ENCODE measurements at places on chromosomes 3 and 15.

GRCh38 chr3:111968319-111969054 is 10.3 kb upstream of the ABHD10 start:
- DNase-seq, result no peak

DNA sequence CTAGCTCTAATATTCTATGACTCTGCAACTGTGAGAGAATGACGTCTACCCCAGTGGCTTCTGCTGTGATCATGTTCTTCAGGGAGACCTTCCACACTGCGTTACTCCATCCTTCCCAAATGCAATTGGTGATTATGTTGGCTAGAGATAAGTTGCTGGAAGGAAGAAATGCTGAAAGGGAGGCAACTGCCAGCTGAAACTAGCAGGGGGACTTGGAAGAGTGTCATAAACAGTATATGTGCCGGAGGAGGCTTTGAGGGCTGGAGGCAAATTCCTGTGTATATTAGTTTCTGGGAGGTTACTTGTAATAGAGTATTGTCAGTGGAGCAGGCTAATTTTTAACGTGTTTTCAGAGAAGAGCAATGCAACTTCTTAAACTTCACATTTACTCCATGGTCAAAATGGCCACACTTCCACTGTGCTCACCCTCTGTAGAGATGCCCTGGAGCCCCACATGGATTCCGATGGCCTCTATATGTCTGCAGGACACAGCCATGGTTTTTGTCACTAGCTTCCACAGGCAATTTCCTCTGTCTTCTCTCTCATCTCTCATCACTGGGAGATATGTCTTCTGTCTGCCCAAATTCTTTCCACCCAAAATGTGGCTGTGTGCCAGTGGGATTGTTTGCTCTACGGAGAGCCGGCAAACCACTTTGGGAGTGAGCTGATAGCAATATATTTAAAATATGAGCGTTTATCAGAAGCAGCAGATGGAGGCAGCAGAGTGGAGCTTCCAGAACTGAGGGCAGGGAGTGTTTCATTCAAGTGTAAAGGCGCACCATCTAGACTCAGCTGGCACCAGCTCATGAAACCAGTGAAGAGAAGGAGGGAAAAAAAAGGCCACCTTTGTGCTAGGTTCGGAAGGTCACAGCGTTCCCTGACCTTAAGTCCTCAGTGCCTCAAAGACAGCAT is 13.3 kb upstream of the CD47 start:
- DNase-seq, result no peak

- DNase-seq, result no peak
Observed at GRCh38 chr3:151421938-151422337, 37.4 kb upstream of the P2RY12 start.

DNA sequence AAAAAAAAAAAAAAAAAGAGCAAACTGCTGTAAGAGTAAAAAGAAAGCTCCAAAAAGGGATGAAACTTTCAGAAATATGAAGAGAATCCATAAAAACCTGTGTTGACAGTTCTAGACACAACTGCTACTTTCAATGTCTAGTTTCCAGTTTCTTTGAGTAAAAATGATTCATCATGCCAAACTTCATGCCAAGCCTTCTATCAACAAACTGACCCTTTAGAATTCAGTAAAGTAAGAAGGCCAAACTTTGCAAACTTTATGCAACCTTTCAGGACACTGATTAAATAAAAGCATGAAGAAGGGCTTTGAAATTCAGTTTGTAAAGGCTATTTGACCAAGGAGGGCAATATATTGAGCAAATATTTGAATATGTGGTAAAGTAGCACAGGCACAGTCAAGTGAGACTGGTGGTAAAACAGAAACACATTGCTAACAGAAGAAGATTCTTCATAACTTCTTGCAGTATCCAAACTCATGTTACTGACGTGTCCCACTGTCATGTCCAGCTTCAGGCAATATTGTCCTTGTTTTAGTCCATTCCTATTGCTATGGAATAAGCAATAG is 56.3 kb upstream of the CFAP20DC start:
- no peak for DNase-seq

- no peak for DNase-seq
Observed at GRCh38 chr15:38994310-38994709, 429.7 kb upstream of the RASGRP1 start.

GRCh38 chr3:138594150-138594934 is at the start of gene CEP70:
TSS of gene CEP70 (minus strand) at chr3:138594260. CDS start at chr3:138572927, 21,333 bp downstream.
- DNase-seq, result peak; percentile 89

DNA sequence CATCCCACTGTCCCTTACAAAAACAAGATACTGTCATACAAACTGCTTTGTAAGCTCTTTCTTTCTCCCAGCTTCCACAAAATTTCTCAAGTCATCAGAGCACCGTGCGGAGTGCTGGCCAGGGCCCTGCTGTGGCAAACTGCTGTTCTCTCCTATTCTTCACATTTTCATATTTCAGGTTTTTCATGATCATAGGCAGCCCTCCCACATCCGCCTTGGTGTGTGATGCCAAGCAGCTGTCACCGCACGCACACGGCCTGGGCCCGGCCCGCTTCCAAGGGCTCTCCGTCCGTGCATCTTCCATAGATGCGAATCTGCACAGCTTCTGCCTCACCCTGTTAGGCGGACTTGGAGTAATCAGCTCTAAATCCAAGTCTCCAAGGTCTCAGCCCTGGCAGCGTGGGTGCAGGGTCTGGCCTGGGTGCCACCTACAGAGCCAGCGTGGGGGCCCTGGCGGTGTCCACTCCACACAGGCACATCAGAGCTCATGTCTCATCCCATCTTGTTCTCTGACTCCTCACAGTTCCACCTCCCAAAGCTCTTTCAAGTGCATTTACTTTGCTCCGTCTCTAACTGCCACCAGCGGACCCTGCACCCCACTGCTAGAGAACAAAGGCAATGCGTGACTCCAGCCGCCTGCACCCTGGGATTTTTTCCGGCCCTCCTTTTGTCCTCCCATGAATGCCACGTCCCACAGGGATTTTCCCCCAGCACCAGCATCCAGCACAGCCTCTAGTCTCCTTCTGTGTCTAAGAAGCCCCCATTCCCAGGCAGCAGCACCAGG is 27.2 kb downstream of the CYFIP1 start:
- DNase-seq, result peak; percentile 46

- no peak for DNase-seq
Observed at GRCh38 chr3:10554746-10555145, 49.4 kb upstream of the ATP2B2 start.

DNA sequence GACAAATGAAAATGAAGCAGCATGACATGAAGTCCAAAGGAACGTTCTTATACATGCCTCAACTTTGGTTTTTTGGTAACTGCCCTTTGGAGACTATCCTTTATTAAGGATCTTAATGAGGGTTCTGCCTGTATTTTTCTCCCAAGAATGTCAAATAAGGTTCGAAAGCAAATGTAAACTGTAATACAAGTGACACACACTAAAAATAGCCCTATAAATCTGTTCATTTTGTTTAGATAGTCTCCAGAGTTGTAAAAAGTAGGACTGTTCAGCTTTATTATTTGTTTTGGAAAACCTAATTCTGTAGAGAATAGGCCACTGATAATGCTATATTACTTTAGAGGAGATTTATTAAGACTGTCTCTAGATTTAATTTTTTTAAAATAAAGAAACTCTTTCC is 80.5 kb upstream of the CDIN1 start:
- no peak for DNase-seq

Measured in GM04504 (cell line).